Nucleus accumbens (tissue), 56 donors: ENCODE measurements at places on chromosomes 11 and 22.

GRCh38 chr22:19518635-19519034, 5.6 kb downstream of the CLDN5 start:
- DNase-seq, result no peak

GRCh38 chr22:37204045-37204655, 8.1 kb downstream of the SSTR3 start:
- no peak for DNase-seq

GRCh38 chr11:553988-554340, 6.6 kb downstream of the LMNTD2 start:
- no peak for DNase-seq

- DNase-seq, result no peak
These were observed 103.5 kb upstream of the OR5AK2 start for GRCh38 chr11:56885177-56885576.

- DNase-seq, result no peak
These were observed 88.1 kb downstream of the CCDC34 start for GRCh38 chr11:27274854-27275395.

GRCh38 chr22:39910876-39911613, 10.2 kb downstream of the GRAP2 start:
- DNase-seq, result no peak
